ENCODE measurements at places on chromosomes 5 and 9.

GRCh38 chr5:131223751-131224386, 40.0 kb upstream of the CDC42SE2 start:
- no peak for DNase-seq

DNA sequence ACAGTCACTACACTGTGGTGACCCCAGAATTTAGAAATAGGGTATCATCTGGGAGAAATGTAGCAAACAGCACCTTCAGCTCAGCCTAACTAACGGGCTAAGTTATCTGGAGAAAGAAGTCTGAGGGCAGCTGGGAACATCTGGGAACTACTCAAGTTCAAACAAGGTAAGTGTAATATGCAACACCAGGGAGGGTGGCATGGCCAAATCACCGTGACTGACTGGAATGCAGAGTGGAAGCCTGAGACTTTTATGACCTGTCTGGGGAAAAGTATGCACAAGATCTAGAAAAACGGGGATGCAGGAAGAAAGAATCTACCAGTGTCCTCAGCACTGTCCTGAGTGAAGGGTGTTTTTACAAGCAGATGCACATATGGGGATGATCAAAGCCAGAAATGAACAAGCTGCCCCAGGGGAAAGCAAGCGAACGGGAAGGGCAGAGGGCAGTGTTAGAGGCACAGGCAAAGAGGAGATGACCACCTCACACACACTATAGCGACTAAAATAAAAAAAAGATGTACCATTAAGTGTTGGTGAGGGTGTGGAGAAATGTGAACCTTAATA, 59.9 kb downstream of the SERINC5 start:
- DNase-seq: no peak

GRCh38 chr9:104780796-104781395, 17.0 kb downstream of the NIPSNAP3B start:
- no peak for DNase-seq

DNA sequence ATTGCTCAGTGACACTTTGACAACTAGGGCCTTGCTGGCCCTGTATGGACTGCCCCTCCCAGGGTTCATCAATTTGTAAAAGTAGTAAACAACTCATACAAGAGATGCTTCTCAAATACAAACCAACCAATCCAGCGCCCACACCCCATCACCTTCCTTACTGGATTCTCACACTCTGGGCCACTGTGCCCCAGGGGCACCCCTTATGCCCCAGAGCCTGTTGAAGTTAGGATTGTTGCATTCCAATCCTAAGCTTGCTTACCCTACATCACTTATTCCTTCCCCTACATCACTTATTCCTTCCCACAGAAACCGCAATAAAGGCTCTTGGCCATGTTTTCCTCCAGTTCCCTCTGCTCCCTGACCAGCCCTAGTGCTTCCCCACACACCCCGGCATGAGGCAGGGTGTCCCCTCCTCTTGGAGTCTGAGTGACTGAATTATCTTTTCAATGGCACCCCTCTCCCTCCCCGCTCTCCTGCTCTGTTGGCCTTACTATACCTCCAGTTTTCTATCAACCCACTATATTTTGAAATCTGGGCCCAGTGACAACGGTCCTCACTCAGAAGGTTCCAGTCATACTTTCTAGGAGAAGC, 182.4 kb upstream of the S1PR3 start:
- DNase-seq: no peak

- no peak for DNase-seq
Observed at GRCh38 chr5:96348536-96348935, 84.5 kb downstream of the PCSK1 start.

- no peak for DNase-seq
Observed at GRCh38 chr5:1245905-1246576, 20.9 kb downstream of the SLC6A18 start.

GRCh38 chr5:141477044-141477575, 1.3 kb downstream of the PCDHGC3 start:
- DNase-seq: no peak

DNA sequence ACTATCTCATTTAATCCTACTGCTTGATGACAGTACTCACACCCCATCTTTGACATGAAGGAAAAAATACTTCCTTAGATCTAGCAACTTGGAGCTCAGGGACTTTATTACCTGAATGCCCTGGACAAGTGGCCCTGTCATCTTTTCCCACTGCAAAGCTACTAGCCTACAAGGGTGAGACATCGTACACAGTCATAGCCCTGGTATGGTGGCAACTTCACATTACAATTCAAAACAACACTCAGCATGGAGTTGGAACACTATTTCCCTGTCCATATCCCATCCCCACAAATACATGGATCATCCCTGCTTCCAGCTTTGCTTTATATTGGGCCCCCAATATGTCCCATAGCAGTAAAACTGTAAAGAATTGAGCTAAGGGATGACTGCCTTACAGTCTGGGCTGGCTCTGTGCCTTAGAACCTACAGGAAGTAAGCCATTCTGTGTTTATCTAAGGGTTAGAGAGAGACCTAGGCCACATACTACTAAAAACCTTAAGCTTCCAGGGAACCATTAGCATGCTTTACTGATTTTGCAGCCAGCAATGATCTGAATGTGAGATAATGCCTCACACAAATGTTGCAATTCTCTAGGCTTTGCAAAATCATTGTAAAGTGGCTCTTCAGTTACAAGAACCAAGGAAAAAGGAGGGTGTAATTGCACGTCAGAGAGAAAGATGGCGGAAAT, 55.9 kb downstream of the OTULIN start:
- no peak for DNase-seq

DNA sequence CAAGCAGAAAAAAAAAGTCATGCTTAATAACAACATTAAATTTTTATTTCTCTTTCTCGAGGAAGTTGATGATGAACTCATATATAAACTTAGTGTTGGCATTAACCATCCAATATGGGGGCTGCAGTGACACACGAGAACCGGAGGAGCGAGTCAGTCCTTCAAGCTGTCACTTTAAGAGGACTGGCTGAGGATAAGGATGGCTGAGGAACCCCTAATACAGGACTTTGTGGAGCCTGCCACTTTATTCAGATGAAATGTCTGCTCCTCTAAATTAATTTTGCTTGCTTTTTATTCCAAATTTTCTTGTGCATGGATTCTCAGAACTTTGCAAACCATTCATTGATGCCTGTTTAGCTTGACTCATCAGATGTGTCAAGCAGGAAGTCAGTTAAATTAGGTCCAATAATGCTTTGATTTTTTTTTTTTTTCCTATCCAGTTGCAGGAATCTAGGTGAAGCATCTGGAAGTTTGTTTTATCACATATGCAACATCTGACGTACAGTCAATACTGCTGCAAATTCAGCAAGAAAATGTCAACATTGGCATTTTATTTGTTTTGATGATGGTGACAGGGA, 144.2 kb upstream of the COL5A1 start:
- DNase-seq: no peak

- no peak for DNase-seq
Observed at GRCh38 chr9:91489361-91489899, 65.8 kb upstream of the NFIL3 start.

GRCh38 chr5:146794326-146795029, 84.1 kb downstream of the PPP2R2B start:
- no peak for DNase-seq

- DNase-seq: no peak
Observed at GRCh38 chr5:157729858-157730257, 1.4 kb upstream of the THG1L start.

GRCh38 chr5:173435447-173435846, 107.2 kb upstream of the STC2 start:
- DNase-seq: no peak

GRCh38 chr5:136166909-136167308, 26.1 kb downstream of the SMIM32 start:
- DNase-seq: no peak

DNA sequence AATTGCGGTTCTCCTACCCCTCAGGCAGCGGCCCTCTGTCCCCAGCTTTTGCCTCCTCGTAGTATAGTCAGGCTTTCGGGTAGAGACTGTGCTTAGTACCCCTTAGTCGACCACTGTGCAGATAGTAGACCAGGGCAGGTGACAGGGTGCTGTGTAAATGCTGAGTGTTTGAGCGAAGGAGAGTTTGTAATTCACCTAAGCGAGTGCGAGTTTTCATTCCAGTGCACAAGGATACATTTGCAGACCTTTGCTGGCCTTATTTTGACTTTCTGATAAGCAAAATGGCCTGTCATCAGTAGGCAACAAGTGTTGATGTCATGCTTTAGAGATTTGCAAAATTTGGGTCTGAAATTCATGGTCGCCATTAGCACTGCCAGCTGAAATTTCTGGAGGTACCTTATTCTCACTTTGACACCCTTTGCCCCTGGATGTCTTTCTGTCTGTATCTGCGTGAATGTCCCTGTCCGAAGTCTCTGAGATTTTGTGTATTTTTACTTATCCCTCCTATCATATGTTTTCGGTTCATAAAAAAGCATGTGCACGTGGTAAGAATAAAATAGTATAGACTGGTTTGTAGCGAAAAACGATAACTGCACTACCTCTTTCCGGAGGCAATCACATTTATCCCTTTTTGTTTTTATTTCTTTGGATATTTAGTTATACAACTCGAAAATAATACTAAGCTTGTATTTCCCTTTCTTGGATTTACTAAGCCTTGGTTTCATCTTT, 1.9 kb downstream of the LMNB1 start:
- DNase-seq: no peak

- DNase-seq: no peak
Observed at GRCh38 chr5:15929611-15930263, 249.9 kb downstream of the MARCHF11 start.

Measured in esophagus squamous epithelium (tissue), 5 donors.